ENCODE measurements at places on chromosomes 5 and 9.

DNA sequence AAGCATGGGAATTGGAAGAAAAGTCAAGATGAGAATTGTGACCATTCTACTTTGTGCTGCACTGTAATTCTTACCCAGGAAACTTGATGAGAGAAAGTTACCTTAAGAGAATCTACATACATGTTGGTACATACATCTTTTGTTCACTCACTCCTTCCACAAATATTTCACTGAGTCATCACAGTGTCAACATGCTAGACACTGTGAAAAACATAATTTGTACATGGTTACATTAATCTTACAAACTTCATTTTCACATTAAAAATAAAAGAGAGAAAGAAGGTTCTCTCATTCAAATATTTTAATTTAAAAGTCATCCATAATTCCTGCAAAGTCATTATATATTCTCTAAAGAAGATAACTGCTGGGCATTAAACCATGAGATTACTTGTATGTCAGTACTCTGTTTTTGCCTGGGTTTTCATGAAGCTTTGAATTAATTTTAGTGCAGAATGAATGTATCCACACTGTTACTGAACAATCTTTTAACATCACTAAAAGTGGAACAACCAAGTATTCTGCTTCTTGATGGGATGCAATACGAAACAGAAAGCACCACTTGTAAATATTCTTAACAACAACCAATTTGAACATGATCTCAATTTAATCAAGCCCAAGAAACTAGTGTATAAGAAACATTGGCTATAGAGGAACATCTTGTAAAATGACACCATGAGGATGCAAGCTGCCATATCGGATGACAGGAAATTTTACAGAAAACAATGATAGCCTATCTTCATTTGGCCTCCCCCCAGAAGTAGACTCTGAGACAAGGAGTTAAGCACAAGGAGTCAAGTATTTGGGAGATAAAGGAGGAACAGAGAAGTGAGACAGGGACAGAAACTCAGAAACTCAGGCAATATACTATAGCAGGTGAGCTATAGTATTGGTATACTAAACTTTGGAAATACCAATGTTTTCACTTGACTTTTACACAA lies 28.4 kb downstream of the ERP44 start:
- no peak for DNase-seq

GRCh38 chr9:14400658-14400995 lies 86.7 kb upstream of the NFIB start:
- DNase-seq = no peak

DNA sequence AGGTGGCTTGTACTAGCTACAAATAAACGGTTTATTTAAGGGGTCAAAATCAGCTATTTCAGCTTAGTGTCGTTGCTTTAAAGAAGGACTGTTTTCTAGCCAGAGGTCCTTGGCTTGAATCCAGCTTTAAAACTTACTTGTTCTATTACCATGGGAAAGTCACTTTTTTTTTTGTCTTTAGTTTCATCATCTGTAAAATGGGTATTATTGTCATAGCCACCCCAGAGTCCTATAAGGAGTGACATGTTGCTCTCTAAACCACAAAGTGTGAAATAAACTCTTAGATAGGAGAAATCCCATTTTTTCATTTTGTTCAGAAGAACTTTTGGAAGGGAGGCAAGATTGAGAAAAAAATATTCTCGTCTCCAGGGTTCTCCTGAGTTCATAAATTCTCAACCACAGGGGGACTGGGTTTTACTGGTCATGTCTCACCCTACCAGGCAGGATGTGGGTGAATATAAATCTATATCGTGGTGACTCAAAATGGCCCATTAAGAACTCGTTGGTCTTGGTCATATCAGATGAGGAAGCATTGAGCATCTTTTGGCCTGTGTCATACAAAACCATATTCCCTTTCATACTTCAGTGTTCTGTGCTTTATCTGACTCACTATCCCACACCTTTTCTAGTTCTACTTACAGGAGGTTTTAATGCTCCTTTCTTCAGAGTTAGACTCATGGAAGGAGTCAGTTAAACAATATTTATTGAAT lies 202.7 kb upstream of the NR3C1 start:
- DNase-seq = peak; percentile 31

DNA sequence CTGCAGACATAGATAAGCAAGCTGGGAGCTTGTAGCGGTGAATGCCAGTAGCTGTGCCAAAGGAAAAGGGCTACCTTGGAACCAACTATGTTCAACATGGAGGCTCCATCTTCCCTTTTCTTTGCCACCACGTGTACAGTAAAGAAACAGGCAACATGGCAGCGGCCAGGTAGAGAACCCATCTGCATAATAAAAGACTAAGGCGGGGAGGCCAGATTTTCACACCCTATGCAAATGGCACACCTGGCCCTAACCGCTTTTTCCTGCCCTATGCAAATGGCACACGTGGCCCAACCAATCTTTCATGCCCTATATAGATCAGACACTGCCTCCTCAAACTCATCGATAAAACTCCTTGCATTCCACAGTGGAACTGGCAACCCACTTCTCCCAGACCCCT lies 477.5 kb upstream of the EDIL3 start:
- no peak for DNase-seq

GRCh38 chr9:136275655-136276429 lies 28.1 kb downstream of the CCDC187 start:
- no peak for DNase-seq

DNA sequence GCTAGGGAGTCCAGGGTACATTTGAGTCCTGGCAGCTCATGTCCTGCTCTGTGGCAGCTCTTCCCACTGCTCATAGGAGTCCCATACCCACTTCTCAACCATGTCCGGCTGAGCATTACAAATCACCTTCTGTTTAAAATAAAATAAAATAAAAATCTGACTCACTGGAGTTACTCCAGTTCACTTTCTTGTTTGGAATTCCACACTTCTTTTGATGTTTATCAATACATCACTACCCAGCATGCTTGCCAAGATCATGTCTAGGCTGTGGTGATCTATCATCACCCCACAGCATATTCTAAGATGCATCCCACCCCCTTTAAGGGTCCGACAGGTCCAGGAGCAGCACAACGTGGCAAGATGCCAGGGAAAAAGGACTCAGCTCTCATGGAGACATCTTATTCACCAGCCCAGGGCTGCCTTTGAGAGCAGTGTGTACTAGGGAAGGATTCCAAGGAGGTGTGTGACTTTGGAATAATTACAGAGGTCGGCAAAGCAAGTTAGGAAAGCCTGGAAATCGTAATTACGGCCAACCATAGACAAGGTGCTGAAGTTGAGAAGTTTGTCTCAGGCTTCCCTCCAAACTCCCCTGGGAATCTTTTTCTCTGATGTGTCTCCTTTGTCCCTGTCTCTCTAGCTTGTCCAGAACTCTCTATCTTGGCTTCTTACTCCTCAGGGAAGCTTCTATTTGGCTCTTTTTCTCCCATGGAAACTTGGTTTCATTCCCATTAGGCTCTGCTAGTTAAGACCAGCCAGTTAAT lies 111.4 kb upstream of the SLC1A3 start:
- no peak for DNase-seq

GRCh38 chr9:33697171-33697570 lies 98.2 kb upstream of the PRSS3 start:
- no peak for DNase-seq

DNA sequence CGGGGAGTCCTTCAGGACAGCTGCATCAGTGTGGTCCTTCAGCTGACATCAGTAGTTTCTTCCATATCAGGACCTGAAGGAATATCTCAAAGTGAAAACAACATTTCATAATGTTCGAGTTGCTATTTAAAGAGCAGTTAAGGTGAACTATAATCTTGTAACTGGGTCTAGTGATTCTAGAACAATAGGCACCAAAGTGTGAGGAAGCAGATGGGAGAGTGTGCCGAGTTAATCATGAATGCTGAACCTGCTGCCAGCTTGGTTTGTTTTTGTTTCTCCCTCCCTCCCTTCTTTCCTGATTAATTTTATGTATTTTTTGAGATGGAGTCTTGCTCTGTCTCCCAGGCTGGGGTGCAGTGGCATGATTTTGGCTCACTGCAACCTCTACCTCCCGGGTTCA lies 3.6 kb upstream of the PTGR1 start:
- DNase-seq = no peak

DNA sequence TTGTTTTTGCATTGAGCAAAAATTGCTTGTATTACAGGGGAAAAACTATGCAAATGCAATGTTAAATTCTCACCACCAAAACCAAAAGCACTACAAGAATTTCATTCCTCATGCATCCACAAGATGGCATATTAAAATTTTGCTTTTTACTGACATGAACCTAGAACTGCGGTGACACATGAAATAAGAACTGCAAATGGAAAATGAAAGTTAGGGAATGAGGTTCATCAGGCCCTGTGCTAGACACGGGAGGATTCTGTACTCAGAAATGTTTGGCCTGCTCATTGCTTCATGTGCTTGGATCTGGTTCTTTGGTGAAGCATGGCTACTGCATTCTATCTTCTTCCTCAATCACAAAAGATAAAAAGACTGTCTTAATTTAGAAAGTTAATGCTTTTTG lies 9.1 kb upstream of the RFK start:
- peak; percentile 27 for DNase-seq

DNA sequence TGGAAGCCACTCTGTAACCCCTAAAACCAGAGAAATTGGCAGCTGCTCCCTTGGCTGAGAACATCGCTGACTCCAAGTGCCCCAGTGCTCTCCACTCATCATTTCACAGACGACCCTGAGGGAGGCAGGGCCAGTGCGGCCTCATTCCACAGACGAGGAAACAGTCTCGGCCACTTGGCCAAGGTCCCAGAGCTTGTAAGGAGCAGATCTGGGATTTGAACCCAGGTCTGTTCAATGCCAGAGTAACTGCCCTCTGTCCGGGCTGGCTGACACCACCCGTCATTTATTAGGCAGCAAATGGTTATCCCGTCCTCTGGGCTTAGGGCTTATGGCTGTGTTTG lies 19.9 kb upstream of the IER5L start:
- no peak for DNase-seq

DNA sequence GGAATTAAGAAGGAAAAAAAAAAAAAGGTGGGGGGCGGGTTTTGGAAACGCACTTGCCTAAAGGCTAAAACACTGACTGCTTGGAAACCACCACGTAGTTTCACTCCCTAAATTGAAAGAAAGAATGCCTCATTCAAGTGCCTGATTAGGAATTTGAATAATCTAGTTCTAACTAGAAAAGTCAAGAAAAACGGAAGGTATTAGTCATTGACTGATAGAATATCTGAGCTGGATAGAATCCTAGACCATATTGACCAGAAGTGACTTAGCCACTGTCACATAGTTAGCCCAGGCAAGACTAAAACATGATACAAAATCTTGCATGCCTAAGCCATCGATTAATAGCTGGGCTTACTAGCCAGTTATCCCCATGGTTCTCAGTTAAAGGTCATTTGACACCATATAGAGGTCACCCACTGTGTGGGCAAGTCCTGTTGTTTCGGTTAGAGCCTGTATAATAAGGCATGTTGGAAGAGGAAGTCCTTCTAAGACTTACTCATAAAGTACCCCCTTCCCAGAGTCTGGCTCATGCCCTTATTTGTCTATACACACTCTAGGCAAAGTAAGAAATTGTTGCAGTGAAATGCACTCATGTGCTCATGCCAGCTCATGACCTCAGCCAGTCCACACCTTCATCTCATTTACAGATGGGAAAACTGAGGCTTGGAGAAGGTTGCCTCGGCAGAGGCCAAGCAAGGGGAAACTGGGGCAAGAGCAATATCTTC lies 40.2 kb downstream of the SH3RF2 start:
- DNase-seq = no peak

GRCh38 chr5:154071799-154072413 lies 33.1 kb downstream of the MFAP3 start:
- no peak for DNase-seq

- DNase-seq = no peak
Observed at GRCh38 chr5:65762234-65762633, 40.2 kb downstream of the NLN start.

DNA sequence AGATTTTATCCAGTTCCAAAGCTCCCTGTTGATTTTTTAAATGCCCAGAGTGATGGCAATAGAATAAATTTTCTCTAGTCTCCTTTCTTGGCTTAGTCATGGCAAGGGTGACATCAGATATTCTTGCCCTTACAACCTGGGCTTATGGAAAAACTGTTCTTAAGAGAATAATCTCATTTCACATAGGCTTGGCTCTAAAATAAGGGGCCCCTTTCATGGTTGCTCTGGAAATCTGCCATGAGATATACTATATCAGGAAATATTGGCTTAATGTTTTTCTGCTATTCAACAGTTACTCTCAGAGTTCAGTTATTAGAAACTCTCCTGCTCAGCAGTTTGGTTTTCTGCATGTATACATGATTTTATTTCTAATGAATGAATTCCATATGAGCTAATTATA lies 7.8 kb downstream of the HMHB1 start:
- DNase-seq = no peak

GRCh38 chr5:149959406-149960236 lies 937 bp upstream of the SLC26A2 start:
- DNase-seq = peak; percentile 62

GRCh38 chr9:132201780-132202703 lies 40.2 kb downstream of the NTNG2 start:
- DNase-seq = no peak

DNA sequence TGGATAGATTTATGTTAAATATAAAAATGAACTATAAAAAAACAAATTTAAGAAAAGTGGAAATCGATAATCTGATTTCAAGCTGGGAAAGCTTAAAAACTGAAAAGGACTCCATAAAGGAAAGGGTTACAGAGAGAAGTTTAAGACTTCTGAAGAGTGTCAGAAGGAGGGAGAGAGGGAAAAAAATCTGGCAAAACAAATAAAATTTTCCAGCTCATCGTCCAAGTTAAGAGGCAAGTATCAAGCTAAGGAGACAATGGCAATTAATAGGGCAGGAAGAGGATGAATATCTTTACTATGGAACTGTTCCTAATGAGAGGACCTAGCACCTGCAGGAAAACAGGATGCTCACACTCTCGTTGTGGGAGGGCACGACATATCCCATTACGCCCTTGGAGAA lies 20.5 kb upstream of the HEXB start:
- no peak for DNase-seq

DNA sequence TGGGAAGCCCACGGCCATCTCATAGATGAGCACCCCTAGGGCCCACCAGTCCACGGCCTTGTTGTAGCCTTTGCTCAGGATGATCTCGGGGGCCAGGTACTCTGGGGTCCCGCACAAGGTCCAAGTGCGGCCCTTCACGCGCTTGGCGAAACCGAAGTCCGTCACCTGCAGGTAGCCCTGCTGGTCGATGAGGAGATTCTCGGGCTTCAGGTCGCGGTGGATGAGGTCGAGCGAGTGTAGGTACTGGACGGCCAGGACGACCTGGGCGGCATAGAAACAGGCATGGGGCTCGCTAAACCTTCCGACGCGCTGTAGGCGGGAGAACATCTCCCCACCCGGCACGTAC lies 558 bp downstream of the PRKACG start:
- DNase-seq = no peak

DNA sequence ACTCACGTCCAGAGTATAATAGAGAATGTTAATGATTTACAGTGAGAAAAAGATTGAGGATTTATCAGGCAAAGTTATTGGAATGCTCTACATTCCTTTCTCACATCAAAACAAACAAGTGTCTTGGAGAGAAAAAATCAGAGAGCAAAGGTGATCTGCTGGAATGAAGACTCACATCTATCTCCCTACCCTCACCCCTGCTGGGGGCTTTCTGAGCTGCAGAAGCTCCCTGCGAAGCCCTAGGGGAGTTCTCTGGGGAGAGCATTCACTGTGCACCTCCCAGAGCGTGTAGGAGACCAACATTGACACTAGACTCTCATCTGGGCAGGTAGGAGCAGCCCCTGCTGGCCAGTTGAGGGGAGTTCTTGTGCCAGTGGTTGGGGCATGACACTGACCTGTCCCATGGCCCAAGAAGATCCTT lies 76.6 kb upstream of the ADAMTS16 start:
- DNase-seq = no peak
